ENCODE measurements at places on chromosomes 11 and 22.
A peak's percentile ranks its signal among the peaks of the same experiment; 100 is the strongest.

GRCh38 chr22:50190941-50191741, 5.4 kb downstream of the TRABD start:
- no peaks in the 10 kb centered on the region for H3K27me3 ChIP-seq
- peak overlapping the region; percentile 49 for H3K4me3 ChIP-seq
- peaks cover 27% of the 10 kb centered on the region for H3K36me3 ChIP-seq
- no peak for DNase-seq
- peak overlapping the region; percentile 67 for H3K27ac ChIP-seq

GRCh38 chr22:44405661-44406060, 92.4 kb downstream of the RTL6 start:
- H3K27me3 ChIP-seq: no peaks in the 10 kb centered on the region
- no peaks in the 10 kb centered on the region for H3K36me3 ChIP-seq
- H3K4me1 ChIP-seq: no peaks in the 10 kb centered on the region
- H3K4me3 ChIP-seq: no peak overlapping the region
- no peak overlapping the region for H3K27ac ChIP-seq

GRCh38 chr11:94740083-94741021, 27.8 kb upstream of the AMOTL1 start:
- no peaks in the 10 kb centered on the region for H3K36me3 ChIP-seq
- peak overlapping the region; percentile 48 for H3K27ac ChIP-seq
- DNase-seq: no peak

DNA sequence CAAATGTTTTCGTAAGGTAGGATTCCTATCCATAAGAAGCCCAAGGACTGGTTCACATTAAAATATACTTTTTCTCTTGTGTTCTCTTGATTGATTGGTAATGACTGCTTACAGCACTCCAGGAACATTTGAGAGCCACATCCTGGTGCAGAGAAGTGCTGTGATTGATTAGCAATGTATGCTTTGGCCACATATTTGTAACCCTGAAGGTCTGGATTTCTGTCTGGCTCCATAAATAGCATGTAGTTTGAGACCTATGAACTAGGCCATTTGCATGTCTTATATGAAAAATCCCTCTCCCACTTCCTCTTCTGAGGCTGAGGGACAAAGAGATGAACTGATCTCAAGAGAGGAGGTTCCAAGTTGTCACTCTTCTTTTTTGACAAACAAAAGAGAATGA, 49.3 kb upstream of the CD44 start:
- H3K27ac ChIP-seq: no peak overlapping the region
- peaks cover 19% of the 10 kb centered on the region for H3K4me1 ChIP-seq
- H3K27me3 ChIP-seq: no peaks in the 10 kb centered on the region

DNA sequence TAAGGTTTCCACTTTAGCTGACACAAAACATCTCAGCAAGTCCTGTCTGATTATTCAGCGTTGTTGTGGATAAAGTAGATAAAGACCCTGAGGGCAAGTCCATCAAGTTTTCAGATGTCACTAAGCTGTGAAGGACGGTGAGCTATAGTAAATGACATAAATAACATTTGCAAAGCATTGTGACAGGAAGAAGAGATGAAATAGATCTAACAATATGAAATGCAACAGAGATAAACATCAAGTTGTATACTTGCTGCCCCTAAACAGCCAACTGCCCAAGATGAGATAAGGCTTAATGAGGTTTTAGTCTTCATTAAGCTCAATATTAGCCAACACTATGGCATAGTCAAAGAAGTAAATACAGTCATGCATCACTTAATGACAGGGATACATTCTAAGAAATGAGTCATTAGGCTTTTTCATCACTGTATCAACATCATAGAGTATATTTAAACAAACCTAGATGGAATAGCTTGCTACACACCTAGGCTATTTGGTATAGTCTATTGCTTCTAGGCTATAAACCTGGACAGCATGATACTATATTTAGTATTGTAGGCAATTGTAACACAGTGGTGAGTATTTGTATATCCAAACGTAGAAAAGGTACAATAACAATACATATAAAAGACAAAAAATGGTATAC, 625.1 kb upstream of the ANO5 start:
- H3K27ac ChIP-seq: no peak overlapping the region
- H3K27me3 ChIP-seq: no peaks in the 10 kb centered on the region
- no peaks in the 10 kb centered on the region for H3K36me3 ChIP-seq
- no peak for DNase-seq

GRCh38 chr11:20015101-20015500, 145.2 kb downstream of the DBX1 start:
- no peak overlapping the region for H3K27ac ChIP-seq
- no peaks in the 10 kb centered on the region for H3K36me3 ChIP-seq
- no peak overlapping the region for H3K4me3 ChIP-seq
- H3K4me1 ChIP-seq: peaks cover 36% of the 10 kb centered on the region
- DNase-seq: no peak
- no peaks in the 10 kb centered on the region for H3K27me3 ChIP-seq

DNA sequence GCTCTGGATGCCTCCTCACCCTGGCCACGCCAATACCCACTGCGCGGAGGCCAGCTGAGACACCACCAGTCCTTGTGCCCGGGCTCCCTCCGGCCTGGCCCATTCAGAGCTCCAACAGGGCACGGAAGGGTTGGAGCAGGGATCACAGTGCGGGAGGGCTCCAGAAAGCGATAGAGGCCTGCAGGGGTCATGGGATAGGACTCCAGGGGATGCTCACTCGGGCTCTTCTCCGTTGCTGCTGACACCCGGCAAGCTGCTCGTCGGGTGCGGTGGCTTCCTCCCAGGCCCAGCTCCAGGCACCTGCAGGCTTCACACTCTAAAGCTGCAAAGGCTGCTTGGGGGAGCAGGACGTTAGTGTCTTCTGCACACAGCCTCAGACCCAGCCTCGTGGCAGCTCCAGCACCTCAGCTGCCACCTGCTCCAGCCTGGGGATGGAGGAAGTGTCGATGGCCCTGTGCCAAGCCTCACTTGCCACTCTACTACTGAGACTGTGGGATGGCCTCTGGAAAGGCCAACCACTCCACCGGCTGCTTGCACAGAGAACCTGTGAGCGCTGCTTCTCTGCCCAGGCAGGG, 10.6 kb downstream of the WNT7B start:
- H3K27ac ChIP-seq: no peak overlapping the region
- H3K27me3 ChIP-seq: no peaks in the 10 kb centered on the region
- DNase-seq: no peak
- 0 out of 2 replicates have a peak, but pooled peaks cover 8% of the 10 kb centered on the region for H3K36me3 ChIP-seq

DNA sequence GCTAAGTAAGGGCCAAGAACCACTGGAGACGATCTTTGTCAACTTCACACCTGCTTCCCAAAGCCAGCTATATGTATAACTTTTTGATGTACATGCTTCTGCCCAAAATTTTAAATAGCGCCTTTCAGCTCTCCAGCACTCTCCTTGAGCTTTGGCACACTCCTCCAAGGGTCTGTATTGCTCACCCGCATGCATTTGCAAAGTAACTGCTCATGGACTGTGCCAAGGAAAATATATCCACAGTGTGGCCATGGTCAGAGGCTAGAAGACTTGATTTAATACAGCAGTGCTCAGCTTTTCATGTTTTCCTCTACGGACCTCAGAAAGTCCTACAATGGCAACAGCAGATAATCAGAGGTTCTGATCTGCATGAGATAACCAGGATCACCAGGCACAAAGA, 550.1 kb downstream of the SOX6 start:
- no peaks in the 10 kb centered on the region for H3K4me1 ChIP-seq
- H3K4me3 ChIP-seq: no peak overlapping the region
- no peaks in the 10 kb centered on the region for H3K36me3 ChIP-seq
- H3K27ac ChIP-seq: no peak overlapping the region
- no peak for DNase-seq
- no peaks in the 10 kb centered on the region for H3K27me3 ChIP-seq

DNA sequence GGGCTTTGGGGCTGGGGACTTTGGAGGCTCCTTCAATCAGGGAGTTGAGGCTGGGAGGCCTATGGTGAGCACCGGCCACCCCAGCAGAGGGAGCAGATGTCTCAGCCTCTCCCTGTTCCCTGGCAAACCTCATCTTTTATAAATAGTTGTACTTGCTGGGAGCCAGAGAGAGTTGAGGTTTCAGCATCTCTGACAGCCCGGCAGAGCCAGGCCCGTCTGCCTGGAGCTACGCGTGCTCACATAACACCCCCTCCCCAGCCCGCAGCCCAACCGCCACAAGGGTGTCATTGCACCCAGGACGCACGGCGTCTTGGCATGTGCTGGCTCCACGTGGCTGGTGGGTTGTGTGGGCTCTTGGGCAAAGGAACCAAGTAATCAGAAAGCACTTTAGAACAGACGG, 127.1 kb downstream of the CHST1 start:
- DNase-seq: no peak
- peaks cover 39% of the 10 kb centered on the region for H3K27me3 ChIP-seq
- no peaks in the 10 kb centered on the region for H3K36me3 ChIP-seq

GRCh38 chr11:19903620-19904069, 191.0 kb downstream of the NAV2 start:
- no peaks in the 10 kb centered on the region for H3K27me3 ChIP-seq
- no peaks in the 10 kb centered on the region for H3K4me1 ChIP-seq
- H3K27ac ChIP-seq: no peak overlapping the region

DNA sequence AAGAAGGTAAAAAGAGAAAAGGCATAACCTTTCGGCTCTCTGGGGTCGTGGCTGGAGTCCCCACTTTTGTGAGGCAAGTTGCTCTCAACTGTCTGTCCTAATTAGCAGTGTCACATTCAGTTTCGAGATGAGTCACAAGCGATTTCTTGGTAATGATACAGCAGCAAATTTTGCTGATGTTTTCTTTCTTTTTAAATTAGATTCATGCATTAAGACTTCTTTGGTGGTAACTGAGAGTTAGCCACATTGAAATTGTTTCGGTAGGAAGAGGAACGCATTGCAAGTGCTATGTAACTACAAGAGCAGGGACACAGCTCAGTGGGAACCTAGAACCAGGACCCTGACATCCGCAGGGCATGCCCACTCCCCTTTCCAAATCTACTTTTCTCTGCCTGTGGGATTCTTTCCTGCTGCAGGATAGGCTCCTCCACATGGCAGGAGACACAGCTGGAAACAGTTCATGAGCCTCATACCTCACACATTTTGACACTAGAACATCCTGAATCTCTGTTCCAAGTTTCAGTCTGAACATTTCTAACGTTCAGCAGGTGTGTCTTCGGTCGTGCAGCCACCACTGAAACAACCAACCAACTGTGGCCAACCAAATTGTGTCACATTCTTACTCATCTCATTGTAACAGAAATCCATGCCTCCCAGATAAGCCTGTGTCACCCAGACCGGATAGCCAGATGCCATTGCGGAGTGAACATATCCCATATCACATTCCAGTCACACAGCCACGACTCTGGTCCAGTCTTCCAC, 987.6 kb downstream of the NTM start:
- H3K4me1 ChIP-seq: no peaks in the 10 kb centered on the region
- no peak overlapping the region for H3K4me3 ChIP-seq
- H3K27ac ChIP-seq: no peak overlapping the region
- H3K27me3 ChIP-seq: peaks cover 18% of the 10 kb centered on the region
- DNase-seq: no peak

GRCh38 chr11:122645847-122646246, 9.7 kb upstream of the UBASH3B start:
- no peaks in the 10 kb centered on the region for H3K36me3 ChIP-seq
- no peaks in the 10 kb centered on the region for H3K27me3 ChIP-seq
- peaks cover 50% of the 10 kb centered on the region for H3K4me1 ChIP-seq
- DNase-seq: peak; percentile 67

DNA sequence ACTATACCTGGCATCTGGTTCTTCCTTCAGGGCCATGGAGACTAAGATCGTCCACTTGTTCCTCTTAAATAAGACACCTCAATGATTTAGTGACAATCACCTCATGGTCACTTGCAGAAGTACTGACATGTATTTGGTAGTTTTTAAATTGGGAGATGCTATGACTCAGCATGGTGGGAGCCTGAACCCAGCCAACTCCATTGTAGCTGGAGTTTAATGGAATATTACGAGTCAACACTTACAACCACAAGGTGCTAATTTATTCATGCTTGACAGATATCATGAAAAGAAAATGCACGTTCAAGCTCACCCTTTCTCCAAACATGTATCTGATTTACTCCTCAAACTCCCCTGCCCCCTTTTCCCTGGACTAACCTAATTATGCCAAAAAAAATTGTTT, 16.6 kb upstream of the APOL3 start:
- peaks cover 5% of the 10 kb centered on the region for H3K27me3 ChIP-seq
- H3K4me1 ChIP-seq: no peaks in the 10 kb centered on the region
- no peaks in the 10 kb centered on the region for H3K36me3 ChIP-seq
- DNase-seq: no peak
- H3K4me3 ChIP-seq: no peak overlapping the region
- H3K27ac ChIP-seq: no peak overlapping the region

DNA sequence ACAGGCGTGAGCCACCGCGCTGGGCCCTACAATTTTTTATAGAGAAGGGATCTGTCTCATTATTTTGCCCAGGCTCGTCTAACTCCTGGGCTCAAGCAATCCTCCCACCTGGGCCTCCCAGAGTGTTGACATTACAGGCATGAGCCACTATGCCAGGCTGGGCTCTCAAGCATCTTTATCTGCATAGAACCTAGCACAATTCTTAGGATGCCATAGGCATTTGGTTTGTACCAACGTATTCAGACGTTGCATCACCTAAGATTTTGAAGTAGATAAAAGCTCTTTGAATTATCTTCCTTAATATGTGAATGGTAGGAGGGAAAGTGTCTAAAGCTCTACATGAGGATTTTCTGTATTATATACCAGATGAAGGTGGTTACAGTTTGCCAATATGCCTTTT, 30.5 kb downstream of the RTN3 start:
- DNase-seq: no peak
- H3K27me3 ChIP-seq: no peaks in the 10 kb centered on the region

DNA sequence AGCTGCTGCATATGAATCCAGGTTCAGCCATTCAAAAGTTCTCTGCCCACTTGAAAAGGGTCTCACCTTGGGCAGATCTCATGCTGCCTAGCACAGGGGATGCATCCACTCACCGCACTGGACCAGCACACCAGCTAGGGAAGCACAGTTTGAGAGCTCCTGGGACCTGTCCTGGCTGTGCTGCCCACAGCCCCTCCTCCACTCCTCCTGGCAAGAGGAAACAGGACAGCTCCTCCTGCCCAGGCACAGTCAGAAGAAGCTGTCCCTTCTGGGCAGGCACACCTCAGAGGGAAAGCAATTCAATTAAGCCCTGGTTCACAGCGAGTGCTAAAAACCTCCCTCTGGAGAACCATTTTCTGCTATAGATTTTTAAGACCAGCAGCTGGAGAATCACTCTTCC, 146.7 kb downstream of the ST3GAL4 start:
- no peak overlapping the region for H3K4me3 ChIP-seq
- DNase-seq: no peak
- no peaks in the 10 kb centered on the region for H3K36me3 ChIP-seq
- no peak overlapping the region for H3K27ac ChIP-seq

All from PC-9 (cell line).